ENCODE measurements at places on chromosomes 1 and 21.
A peak's percentile ranks its signal among the peaks of the same experiment; 100 is the strongest.

GRCh38 chr1:43435146-43436145, 18.3 kb downstream of the HYI start:
- DNase-seq: no peak

- no peak for DNase-seq
Measured at GRCh38 chr21:46008893-46009621, 27.5 kb downstream of the COL6A1 start.

DNA sequence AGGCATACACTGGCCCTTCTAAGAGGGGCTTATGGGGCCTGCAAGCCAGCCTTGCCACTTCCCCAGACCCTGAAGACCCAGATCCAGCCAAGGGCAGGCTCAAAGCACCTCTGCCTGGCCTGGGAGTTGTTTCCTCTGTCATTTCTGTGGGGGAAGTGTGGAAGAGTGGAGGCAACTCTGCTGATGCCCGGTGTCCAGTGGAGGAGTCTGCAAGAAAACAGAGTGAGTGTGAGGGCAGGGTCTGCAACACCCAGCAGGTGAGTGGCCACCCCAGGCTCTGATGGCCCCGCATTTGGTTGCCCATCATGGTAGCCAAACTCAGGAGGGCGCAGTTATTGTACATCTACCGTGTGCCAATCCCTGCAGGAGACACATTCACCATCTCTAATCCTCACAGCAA, 8.4 kb downstream of the CLEC20A start:
- no peak for DNase-seq

DNA sequence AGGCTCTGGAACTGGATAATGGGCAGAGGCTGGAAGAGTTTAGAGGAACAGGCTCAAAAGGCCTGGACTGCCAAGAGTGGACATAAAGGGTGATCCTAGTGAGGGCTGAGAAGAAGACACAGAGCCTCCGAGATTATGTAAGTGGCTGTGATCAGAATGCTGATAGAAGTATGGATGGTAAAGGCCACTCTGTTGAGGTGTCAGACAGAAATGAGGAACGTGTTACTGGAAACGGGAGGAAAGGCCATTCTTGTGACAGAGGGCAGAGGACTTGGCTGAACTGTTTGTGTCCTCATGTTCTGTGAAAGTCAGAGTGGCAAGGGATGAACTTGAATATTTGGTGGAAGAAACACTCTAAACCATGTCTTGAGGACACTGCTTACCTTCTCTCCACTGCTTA, 6.7 kb upstream of the ABCG1 start:
- DNase-seq: no peak

DNA sequence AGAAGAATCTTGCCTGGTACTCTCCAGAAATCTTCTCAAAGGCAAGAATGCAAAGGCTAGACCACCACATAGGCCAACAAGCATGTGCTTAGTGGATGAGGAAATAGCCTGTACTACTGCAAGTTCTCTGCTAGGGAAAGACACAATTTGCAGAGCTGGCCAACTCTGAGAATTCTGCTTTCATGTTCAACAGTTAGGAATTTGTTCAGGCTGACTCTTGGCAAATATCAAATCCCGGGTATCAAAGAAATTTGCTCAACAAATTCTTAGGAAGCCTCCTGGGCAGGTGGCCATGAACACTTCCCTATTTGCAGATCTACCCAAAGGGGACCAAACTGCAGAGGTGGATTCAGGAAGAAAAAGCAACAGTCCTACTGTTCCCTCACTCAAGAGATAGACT, 15.0 kb upstream of the H3-3A start:
- no peak for DNase-seq

DNA sequence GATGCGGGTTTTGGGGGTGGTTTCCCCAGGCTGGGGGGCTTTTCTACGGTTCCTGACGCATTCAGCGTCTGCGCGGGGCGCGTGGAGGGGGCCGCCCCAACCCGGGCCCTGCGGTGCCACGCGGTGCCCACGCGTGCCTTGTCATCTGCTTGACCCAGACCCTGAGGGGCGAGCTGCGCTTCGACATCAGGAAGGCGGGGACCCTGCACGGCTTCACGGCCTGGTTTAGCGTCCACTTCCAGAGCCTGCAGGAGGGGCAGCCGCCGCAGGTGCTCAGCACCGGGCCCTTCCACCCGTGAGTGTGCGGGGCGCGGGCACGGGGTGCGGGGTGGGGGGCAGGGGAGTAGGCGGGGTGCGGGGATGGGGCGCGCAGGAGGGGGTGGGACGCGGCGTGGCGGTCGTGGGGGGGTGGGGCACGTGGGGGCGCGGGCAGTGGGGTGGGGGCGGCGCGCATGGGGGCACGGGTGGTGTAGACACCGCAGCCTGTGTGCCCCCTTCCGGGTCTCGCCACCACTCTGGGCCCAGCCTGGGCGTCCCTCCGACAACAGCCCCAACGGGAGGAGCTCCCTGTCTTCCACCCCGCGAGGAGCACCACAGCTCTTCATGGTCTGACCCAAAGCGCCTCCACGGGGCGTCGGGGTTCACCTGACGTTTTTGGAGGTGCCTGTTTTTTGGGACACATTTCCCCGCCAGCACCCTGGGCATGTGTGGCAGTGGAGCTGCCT, 26.3 kb downstream of the PRMT2 start:
- no peak for DNase-seq

DNA sequence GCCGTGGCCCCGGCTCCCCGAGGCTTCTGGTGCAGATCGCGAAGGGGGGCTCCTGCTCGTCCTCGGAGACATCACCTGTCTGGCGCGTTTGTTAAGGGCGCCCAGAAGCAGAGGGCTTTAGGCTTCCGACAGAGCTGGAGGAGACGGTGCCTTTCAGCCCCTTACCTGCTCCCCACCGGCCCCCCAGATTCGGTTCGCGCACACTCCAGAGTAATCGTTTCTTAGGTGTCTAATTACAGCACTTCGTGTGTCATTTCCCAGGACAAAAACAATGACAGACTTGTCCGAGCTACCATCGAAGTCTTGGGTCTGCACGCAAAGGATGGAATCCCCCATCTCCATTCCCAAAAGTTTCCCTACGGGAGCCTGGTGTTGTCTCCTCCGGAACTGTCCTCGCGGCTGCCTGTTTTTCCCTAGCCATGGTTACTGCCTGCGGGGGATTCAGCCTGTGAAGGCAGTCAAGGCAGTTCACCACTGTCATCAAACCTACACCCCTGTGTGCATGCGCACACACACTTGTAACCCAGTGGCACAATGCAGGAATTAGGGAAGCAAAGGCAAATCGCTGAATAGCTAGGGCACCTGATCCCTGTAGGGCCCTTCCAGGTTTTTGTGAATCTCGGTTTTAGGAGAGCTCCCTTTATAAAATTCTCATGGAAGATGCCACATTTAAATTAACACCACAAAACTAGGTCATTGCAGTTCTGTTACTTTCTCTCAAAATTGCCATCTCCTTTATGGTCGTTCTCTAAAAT, 738 bp upstream of the CDC42BPA start:
- peak; percentile 51 for DNase-seq

GRCh38 chr1:115184260-115184950, 95.1 kb upstream of the TSPAN2 start:
- DNase-seq: no peak

GRCh38 chr1:39917825-39918224, 16.1 kb upstream of the MYCL start:
- DNase-seq: peak; percentile 23

- DNase-seq: no peak
Measured at GRCh38 chr1:197918807-197919345, 1.7 kb downstream of the LHX9 start.

- DNase-seq: no peak
Measured at GRCh38 chr1:246526915-246527314, 19.8 kb upstream of the SMYD3 start.

- DNase-seq: no peak
Measured at GRCh38 chr21:46117586-46118315, 19.8 kb downstream of the COL6A2 start.

DNA sequence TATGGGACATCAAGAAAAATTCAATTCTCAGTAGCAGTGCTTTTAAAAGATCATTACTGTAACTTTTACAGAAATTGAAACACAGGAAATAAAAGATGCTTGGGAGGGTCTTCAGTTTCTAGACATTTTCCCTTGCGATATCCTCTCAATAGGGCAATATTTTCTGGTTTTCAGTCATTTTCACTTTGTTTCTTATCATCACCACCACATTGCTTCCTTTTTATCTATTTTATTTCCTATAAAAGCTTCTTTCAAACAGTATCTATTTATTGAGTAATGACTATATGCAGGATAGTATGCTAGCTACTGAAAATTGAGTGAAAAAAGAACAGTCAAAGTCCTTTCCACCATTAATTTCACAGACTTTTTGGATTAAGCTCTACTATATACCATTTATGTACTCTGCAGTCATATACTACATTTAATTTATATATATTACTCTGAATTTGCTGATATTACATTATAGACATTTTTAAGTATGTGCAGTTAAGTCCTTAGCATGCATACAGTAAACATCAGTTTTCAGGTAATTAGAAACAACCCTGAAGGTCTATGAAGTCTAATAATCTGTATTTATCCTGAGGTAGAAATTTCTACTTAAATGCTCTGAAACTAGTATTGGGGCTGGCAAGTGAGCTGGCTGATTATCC, 18.7 kb downstream of the TRMT1L start:
- no peak for DNase-seq

GRCh38 chr1:119310301-119310700, 58.3 kb upstream of the HAO2 start:
- no peak for DNase-seq

GRCh38 chr1:183675381-183675780, 22.3 kb upstream of the APOBEC4 start:
- no peak for DNase-seq

Measured in A549 (cell line).